ENCODE measurements at places on chromosomes 12 and 14.
A peak's percentile ranks its signal among the peaks of the same experiment; 100 is the strongest.

DNA sequence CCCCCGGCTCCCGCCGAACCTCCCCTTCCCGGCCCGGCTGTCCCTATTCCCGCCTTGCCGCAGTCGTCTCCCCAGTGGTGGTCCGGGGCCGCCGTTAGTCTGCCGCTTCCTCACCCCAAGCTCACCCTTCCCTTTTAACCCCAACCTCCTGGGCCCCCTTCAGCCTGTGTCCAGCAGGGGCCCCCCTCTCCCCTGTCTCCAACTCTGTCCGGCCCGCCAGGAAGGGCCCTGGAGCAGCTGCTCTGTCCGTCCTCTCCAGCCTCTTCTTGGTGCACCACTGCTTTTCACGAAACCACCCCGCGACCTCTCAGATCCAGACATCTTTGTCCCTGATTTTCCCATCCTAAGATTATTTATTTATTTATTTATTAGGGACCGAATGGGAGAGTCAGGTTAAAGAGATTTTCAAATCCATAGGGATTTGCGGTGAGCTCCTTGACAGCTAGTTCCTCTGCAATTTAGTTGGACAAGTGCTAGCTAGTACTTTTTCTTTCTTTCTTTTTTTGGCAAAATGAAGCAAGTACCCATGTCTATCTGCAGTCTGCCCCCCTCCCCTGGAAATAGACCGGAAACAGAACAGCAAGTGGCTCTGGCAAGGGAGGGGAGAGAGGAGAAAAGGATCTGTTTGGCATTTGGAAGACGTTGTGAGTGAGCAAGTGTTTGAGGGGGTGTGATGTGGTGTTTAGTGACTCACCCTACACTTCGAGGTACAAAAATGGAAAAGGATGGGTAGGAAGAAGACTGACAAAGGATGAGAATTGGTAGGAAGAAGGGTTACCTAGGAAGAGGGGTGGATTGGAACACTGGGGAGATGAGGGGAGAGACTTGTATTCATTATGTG, 632 bp downstream of the UBR7 start:
- peak; percentile 44 for DNase-seq

- DNase-seq = no peak
These were observed 60.9 kb downstream of the ELK3 start for GRCh38 chr12:96255077-96255476.

DNA sequence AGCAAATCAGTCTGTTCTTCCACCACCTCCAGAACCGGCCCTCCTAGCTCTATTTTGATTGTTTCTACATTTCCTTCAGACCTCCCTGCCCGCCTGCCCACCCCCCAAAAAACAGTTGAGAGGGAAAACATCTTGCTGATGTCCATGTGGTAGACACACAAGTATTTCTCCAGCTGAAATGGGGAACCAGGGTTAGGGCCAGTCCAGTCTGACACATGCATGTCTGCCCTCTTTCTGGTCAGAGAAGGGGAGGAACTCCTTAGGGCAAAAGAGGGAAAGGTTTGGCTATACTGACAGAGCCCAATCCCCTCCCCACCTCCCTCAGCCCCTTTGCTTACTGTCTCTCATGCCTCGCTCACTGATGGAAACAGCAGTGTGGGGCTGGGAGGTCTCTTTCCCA, 3.4 kb downstream of the CD9 start:
- no peak for DNase-seq

GRCh38 chr12:113897406-113897805, 68.7 kb downstream of the RBM19 start:
- DNase-seq = no peak

DNA sequence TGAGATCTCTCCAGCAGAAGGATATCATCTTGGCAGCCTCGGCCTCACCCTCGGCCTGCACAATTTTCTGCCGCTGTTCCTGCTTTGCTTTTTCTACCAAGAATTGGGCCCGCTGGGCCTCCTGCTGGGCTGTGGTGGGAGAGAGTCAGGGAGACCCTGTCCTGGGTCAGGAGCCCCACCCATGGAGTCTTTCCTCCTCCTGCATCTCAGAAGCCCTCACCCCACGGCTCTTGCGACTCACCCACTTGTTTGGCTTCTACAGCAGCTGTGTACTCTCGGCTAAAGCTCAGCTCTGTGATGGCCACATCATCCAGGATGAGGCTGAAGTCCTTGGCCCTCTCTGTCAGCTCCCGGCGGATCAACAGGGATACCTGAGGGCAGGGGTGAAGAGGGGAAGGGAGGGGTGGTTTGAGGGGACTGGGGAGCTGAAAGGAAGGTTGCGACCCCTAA, 2.8 kb downstream of the PHB2 start:
- no peak for DNase-seq

DNA sequence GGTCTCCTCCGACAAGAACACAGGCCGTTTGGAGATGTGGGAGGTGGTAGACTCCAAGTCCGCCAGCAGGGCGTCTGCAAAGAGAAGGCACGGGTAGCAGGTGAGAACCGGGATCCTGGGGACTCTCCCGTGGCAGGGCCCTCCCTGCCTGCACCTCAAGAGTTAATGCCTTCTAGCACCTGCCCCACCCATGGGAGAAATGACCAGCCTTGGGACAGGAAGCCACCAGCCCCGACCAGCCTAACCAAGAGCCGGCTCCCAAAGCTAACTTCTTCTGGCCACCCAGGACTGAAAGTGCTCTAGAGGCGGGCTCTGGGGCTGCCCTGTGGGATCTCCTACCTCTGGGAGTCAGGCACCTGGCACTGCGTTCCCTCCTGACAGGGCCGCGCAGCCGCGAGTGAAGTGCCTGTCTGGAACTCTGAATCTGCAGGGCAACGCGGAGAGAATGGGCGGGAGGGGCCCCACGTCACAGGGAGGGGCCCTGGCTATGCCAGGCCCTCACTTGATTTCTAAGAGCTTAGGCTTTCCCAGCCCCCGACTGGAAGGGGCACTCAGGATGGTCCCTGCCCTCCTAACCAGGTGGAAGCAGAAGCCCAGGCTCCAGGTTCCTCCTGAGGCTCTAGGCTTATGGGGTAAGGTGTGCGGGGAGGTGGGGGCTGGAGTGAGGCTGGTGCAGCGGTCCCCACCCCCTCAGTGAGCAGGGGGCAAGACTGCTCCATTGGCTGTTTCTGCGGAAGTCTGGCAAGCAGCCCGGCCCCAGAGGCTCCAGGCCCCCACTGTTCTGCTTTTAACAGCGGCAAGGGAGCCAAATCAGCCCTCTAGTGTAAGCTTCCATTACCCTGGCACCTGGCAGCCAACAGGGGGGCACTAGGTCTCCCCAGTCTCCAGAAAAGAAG, 23.6 kb upstream of the RPLP0 start:
- DNase-seq = peak; percentile 43

DNA sequence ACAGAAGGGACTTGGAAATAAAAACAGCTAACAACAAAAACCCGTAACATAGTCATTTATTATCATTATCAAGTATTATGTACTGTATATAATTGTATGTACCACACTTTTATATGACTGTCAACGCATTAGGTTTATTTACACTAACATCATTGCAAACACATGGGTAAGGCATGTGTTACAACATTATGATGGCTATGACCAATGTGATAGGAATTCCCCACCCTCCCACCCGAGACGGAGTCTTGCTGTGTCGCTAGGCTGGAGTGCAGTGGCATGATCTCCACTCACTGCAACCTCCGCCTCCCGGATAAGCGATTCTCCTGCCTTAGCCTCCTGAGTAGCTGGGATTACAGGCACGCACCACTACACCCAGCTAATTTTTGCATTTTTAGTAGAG, 82.6 kb downstream of the ERC1 start:
- no peak for DNase-seq

DNA sequence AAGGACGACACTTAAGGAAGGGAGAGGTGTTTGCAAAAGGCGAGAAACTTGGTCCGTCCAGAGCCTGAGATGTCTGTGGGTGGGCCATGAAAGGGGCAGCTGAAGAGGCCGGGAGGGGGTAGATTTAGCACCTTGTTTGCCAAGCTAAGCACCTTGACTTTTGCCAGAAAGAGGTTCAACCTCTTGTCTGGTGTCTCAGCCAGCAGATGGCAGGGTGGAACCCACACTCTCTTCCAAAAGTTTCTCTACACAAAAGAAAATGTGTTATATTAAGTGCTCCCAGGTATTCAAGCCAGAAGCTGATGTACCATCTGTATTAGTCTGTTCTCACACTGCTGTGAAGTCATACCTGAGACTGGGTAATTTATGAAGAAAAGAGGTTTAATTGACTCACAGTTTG, 69.9 kb downstream of the SUDS3 start:
- no peak for DNase-seq

GRCh38 chr14:58978343-58978742, 210.1 kb upstream of the DAAM1 start:
- no peak for DNase-seq

- no peak for DNase-seq
These were observed 11.6 kb upstream of the FAM177A1 start for GRCh38 chr14:35034440-35034833.

GRCh38 chr12:128864516-128865186, 11.4 kb downstream of the GLT1D1 start:
- DNase-seq = no peak

GRCh38 chr12:120725151-120725658, 421 bp upstream of the ACADS start:
- no peak for DNase-seq

GRCh38 chr12:65923228-65923627, 98.9 kb downstream of the HMGA2 start:
- DNase-seq = peak; percentile 12

GRCh38 chr14:25909045-25909747, 688.6 kb downstream of the NOVA1 start:
- no peak for DNase-seq

DNA sequence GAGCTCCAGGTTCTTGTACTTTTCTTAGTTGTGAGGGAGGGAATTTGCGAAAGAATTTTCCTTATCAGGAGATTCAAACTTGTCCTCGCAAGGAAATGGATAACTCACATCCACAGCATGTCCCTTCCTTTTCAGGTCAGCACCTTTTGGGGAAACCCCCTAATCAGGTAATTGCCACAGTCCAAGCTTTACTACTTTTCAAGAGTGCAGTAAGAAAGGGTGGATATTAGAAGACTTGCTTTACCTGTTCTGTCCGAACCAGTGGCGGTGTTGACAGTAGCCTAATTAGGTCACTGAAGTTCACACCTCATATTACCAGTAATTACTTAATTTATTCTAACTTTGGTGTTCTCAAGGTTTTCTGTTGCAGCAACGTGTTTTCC, 6.7 kb upstream of the C12orf50 start:
- peak; percentile 2 for DNase-seq

GRCh38 chr12:99978152-99978551, 6.6 kb downstream of the ANKS1B start:
- no peak for DNase-seq

GRCh38 chr14:71135911-71136310, 228.7 kb downstream of the PCNX1 start:
- DNase-seq = no peak

DNA sequence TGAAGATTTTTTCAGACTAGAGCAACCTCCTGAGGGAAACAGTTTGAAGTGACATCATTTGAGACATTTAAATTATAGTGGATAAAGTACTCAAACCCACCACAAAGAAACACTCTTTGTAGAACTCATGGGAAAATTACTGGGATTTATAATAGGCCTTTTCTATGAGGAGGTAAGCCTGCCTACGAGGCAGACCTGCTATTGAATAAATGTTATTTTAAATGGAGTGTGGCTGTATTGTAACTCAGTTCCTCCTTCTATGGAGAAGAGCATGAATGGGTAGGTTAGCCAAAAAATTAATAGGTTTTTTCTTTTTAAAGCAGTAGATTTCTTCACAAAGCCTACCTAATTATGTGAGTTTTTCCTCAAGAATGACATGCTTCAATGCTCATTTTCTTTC, 63.7 kb upstream of the PLEKHA5 start:
- no peak for DNase-seq

GRCh38 chr12:116945886-116946550, 35.3 kb downstream of the FBXW8 start:
- no peak for DNase-seq

GRCh38 chr14:52987514-52987913, 36.7 kb upstream of the FERMT2 start:
- DNase-seq = no peak

- DNase-seq = no peak
These were observed 33.2 kb upstream of the PPP1R13B start for GRCh38 chr14:103880348-103881267.

- no peak for DNase-seq
These were observed 81.4 kb downstream of the PIWIL1 start for GRCh38 chr12:130419116-130419515.

DNA sequence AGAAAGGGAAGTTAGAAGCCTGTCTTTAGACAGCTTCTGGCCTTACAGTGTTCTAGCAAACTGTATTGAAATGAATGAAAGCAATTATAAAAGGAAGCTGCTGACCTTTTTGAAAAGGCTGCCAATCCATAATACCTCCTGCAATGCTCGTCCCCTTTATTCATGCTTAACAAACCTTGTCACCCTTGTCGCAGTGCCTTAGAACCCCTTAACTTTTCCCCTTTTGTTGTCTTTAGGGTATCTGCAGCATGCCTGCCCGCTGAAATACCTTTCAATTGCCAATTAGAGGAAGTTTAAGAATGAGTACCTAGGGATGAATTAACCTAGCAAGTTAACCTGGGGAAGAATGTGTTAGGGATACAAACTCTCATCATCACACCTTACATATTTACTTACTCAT, 731.2 kb downstream of the RERGL start:
- no peak for DNase-seq

DNA sequence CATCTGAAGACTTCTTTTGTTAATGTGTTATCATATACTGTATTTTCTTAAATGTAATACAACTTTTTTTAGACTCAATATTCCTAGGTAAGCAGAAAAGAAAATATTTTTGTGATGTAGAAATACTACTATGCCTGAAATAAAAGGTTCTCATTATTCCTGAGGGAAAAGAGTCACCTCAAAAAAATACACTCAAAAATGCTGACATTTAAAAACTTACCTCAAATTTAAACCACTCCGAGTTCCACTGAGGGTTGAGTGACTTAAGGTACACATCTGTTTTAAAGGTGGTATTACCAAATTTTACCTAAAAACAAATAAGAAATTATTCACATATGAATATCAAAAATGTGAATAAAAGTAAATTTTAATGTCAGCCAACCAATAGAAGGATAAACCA, 9.3 kb downstream of the C2CD5 start:
- DNase-seq = no peak

GRCh38 chr14:75725481-75725880, 64.4 kb downstream of the TTLL5 start:
- DNase-seq = no peak

- DNase-seq = peak; percentile 29
These were observed 91.9 kb downstream of the TMEM30B start for GRCh38 chr14:61188978-61189808.

DNA sequence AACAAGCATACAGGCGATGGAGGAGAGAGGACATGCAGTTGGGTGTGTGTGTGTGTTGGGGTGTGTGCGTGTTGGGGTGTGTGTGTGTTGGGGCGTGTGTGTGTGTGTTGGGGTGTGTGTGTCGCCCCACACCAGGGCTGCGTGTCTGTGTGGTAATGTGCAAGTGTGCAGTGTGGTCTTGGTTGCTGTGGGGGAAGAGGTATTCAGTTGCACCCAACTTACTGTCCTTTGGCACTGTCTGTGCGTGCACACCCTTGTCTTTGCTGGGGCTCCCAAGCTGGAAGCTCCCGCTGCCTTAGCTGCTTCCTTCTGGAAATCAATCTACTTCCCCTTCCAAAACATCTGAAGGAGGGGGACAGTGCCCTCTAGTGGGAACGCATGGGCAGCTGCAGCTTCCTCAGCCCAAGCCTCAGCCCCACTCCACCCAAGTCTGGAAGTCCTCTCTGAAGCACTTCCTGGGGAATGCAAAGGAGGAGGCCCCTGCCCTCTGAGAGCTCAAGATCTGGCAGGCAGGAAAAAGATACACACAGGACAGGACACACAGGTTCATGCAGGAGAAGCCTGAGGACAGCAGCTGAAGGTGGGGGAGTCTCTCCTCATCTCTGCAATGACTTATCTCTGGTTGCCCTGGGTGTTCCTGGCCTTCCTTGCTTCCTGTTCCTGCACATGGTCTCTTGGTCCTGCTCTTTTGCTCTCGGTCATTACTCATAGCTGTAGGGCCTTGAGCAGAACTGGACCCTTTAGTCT, 13.1 kb downstream of the ASIC1 start:
- DNase-seq = peak; percentile 62

Data from germinal center (tissue), 1 donor.